ENCODE measurements at places on chromosomes 6 and 20.

- peak; percentile 47 for DNase-seq
Observed at GRCh38 chr6:152124429-152125074, 317.1 kb downstream of the ESR1 start.

DNA sequence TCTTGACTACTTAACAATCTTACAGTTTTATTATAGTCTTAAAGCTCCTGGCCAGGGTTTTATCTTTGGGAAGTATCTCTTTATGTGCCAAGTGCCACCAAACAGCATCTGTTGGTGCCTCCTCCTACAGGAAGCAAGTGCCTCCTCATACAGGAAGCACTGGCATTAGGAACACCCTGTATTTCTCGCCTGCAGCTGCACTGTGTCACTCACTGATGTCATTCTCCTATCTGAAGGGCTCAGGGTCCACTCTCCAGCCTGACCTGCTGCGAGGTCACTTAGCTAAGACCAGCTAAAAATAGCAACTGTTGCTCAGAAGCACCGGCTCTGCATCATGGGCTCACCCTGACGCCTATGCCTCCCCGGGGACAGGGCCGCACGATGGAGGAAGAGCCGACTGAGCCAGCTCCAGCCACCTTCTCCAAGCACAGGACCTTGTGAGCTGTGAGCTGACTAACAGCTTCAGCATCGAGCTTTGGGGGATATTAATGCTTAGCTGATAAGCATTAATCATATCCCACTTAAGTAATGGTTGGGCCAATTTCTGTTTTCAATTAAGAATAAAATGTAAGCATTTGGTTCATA, 66.3 kb upstream of the CD93 start:
- DNase-seq = no peak

DNA sequence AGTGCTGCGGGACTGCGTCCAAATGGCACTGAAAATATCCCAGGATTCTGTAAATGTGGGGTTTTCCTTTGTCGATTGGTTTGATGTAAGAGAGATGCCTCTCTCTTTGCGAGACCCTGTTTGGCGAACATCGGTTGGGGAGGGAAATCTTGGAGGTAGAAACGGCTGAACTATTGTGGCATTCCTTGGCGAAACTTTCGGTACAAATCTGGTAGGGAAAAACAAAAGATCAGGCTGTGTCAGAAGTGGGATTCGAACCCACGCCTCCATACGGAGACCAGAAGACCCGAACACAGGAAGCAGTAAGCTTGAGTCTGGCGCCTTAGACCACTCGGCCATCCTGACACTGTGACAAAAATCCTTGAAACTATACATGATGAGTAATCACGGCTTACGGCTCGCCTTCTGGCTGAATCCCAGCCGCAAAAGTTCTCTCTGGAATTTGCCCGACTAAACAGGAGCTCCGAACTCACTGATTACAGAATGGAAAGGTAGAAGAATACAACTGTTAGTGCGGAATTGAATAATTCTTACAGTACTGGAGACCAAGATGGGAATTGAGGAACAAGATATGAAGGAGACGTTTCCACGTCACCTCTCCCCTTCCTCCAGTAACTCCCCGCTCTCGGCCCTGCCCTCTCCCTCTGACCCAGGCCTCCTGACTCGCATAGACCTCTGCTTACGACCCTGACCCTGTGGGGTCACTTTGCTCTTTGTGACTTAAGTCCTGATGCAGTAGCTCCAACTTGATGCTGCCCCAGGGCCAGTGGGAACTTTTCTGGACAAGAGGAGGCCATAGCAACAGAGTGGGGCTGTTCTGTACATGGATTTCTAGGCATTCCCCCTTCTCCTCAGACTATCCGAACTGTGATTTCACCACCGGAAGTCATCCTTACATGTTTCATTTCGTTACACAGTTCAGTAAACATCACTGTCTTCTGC, 132.8 kb upstream of the ZNF184 start:
- DNase-seq = no peak

GRCh38 chr6:106300020-106300780, 25.4 kb downstream of the ATG5 start:
- no peak for DNase-seq

DNA sequence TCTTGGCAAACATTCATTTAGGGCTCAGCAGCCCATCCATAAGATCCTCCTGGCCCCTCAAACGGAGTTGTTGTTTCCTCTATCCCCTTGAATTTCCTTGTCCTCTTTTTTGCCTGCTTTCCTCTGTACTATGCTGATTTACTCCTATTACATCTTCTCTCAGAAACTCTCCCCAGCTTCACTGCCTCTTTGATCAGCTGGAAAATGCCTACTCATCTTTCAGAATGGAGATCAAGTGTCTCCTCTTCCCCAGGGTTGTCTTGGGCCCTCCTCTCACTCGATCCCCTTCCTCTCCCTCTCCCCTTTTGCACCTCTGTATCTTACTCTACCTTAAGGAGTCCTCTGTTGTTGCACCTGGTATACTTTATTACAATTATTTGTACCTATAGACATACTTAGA, 60.2 kb downstream of the PHF20 start:
- no peak for DNase-seq

DNA sequence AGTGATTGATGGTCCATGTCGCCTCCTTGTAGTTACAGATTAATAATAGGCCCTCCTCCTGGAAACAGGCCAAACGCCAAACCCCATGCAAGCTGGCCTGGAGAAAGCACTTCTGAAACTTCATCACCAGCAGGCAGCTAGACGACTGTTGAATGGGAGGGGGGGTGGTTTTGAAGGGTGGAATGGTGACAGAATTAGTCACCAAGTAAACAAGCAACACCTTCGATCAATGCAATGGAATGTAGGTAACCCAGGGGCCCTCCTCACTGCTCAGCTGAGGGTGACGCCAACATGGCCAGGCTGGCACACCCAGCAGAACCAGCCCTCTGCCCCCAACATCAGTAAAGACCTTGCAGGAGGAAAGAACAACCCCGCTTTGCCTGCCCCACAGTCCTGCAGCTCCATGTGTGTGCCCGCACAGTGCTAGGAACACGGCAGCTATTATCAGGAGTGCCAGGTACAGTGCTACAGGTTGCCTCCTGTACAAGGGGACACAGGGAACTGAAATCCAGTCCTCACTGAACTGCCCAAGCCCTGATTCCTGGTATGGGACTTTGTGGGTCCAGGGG, 2.7 kb downstream of the BCAS1 start:
- no peak for DNase-seq

GRCh38 chr20:54167909-54168872, 5.6 kb downstream of the CYP24A1 start:
- no peak for DNase-seq

- DNase-seq = no peak
Observed at GRCh38 chr6:125469915-125470314, 168.1 kb upstream of the HDDC2 start.

- no peak for DNase-seq
Observed at GRCh38 chr6:101302593-101302992, 90.9 kb upstream of the GRIK2 start.

DNA sequence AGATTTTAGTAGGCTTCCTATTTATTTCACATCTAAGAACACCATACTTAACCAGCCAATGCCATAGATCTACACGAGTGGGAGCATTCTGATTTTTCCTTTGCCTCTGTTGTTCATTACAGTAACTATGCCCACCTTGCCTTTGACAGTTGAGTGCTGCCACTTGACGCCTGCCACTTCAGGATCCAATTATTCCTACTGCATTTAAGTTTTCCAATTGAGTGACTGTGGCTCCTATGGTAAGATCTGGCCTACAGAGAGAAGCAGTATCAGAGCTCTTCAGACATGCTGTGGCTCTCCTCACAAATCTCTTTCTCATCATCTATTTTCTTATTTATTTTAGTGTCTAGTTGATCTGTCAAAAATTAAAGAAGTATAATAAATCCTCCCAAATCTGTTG, 403.0 kb upstream of the SPTLC3 start:
- DNase-seq = no peak

GRCh38 chr6:158624684-158625682, 19.6 kb downstream of the DYNLT1 start:
- no peak for DNase-seq

DNA sequence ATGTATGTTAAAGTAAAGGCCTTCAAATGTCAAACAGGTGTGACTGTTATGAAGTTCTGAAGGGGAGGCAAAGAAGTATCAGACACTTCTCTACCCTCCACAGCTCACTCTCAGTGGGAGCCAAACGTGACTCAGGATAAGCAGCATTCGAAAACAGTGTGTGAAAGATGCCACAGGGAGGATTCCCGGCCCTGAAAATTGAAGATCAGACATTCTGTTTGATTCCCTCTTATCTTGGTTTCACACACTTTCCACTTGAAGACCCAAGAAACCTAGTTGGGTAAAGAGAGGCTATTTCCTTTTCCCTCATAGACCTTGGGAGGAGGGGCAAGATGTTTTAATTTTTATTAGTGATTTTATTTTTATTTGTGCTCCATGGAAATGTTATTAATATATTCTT, 164.2 kb upstream of the SUPT3H start:
- no peak for DNase-seq

DNA sequence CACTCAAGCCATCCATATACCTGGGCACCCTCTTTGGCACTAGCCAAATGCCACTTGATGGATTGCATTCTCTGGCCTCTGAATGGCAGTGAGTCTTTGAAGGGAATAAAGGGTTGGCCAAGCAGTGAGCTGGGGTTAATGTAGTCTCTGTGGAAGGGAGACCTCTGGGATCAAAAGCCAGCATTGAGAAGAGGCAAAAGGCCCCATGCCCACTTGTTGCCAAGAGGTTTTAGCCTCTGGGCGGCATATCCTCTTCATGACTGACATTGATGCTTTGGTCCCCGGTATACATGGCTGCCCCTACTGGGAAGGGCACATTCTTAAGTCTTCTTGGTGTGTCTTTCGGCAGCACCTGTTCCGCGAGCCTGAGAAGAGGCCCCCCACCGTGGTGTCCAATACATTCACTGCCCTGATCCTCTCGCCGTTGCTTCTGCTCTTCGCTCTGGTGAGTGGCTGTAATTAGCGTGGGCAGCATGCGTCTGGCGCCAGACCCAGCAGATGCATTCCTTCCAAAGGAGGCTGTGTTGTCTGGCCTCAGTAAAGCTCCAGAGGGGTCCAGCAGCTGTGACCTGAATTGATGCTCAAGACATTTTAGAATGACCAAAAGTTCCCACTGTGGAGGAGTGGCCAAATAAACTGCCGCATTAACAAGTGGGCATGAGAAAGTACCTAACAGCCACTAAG, 29.5 kb downstream of the GHRH start:
- no peak for DNase-seq

DNA sequence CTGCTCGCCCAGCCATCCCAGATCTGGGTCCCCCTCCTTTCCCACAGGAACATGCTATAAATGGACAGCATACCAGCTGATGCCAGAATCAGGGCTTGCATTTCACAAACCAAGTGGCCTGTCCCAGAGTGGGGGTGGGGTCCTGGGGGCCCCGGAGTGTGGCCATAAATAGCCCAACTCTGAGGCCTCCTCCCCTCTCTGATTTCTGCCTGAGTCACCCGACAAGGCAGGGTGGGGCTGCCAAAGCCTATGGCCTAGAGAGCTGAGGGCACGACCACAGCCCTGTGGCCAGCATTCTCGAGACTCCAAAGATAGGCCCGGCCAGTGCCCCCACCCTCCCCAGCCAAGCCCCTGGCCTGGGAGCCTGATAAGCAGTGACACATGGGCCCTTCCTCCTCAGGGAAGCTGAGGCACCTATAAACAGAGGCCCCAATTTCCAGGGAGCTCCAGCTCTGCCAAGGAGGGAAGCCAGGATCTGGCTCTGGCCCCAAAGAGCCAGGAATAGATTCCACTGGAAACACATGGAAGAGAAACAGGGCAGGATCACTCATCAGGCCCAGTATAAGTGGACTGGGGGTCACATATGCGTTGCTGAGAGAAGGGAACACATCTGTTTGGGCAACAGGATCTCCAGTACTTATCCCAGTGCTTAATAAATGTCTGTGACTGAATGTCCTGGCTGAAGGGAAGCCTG, 20.3 kb downstream of the SNTA1 start:
- no peak for DNase-seq

DNA sequence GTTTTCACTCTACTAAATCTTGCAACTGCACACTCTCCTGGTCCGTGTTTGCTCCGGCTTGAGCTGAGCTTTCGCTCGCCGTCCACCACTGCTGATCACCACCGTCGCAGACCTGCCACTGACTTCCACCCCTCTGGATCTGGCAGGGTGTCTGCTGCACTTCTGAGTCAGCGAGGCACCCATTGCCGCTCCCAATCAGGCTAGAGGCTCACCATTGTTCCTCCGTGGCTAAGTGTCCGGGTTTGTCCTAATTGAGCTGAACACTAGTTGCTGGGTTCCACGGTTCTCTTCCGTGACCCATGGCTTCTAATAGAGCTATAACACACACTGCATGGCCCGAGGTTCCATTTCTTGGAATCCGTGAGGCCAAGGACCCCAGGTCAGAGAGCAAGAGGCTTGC, 98.6 kb upstream of the GPR6 start:
- no peak for DNase-seq

DNA sequence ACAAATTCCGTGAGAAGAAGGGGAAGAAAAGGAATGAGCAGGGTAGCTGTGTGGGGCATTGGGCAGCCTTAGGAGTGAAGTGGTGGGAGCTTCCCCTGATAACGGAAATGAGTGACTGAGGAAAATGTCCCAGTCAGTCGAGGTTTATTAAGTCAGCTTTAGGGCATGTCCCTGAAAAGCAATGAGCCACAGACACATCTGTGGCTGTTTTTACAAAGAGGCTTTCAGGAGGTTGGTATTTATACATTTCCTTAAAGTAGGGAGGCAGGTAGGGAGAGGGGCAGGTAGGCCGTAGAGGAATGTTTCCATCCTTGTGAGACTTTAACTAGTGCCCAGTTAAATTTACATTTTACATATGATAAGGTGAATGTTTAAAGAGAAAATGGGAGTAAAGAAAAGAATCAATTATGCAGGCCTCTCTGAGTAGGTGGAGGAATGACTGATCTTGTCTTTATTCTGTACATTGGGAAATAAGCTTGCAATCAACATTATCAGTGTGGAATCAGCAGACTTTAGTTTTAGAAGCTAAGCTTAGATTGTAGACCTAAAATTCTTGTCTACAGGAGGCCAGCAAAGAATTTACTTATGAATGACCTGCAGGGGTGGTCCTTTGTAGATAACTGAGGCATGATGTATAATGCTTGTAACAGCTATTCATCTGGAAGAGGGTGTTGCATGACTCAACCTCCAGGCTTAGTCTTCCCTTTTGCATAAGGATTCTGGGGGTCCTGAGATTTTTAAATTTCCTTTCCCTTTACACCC, 18.5 kb downstream of the SLC22A2 start:
- no peak for DNase-seq

DNA sequence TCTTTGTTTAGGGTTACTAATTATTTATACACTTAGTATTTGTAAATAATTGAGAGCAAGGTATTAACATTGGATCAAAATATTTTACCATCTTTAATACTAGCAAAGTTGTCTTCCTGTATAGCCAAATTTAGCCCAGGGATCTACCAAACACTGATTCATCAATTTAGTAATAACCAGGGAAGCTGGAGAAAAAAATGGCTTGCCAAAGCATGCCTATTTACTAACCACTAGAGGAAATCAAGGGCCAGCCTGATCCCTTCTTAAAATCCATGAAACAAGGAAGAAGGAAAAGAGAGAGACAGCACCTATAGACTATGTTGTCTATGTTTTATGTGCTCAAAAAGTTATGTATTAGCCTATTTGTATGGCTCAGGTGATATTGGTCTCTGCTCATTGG, 450.3 kb upstream of the GJE1 start:
- no peak for DNase-seq

- no peak for DNase-seq
Observed at GRCh38 chr20:50982363-50982762, 23.7 kb downstream of the MOCS3 start.

All from globus pallidus (tissue), 1 donor.